ENCODE measurements at places on chromosomes 4 and X. TPM values are rescaled to one million over a fixed set of nuclear protein-coding genes. Genes with fewer than 3 reads are reported as not detected.

PGRMC1 gene
- total RNA-seq = 86.4 TPM

XPNPEP2 gene
- total RNA-seq = not detected

WDFY3 gene
- total RNA-seq = 72.4 TPM

MID1 gene
- 12.9 TPM for total RNA-seq

PPP2R3B gene
- total RNA-seq = 15.7 TPM

MAGEA12 gene
- not detected for total RNA-seq

MAP7D2 gene
- 0.36 TPM for total RNA-seq

CTAG1B gene
- total RNA-seq = not detected

MND1 gene
- total RNA-seq = 2.4 TPM

NXF2 gene
- not detected for total RNA-seq

NPNT gene
- total RNA-seq = under 0.01 TPM

ZXDB gene
- total RNA-seq = 7.8 TPM

LUZP4 gene
- not detected for total RNA-seq

AFM gene
- not detected for total RNA-seq

ARX gene
- total RNA-seq = not detected

SUPT20HL2 gene
- total RNA-seq = not detected

NAP1L5 gene
- 4.1 TPM for total RNA-seq

DRD5 gene
- total RNA-seq = not detected

MMAA gene
- total RNA-seq = 2.9 TPM

GPRASP1 gene
- total RNA-seq = 2.2 TPM

YIPF7 gene
- not detected for total RNA-seq

RHOXF1 gene
- not detected for total RNA-seq

RAB9B gene
- 0.28 TPM for total RNA-seq

YY2 gene
- 1.1 TPM for total RNA-seq

CXCL11 gene
- total RNA-seq = 0.66 TPM

CCDC158 gene
- not detected for total RNA-seq

MTMR1 gene
- total RNA-seq = 14.1 TPM

ZNF185 gene
- total RNA-seq = 27.8 TPM

SMR3B gene
- total RNA-seq = not detected

DGAT2L6 gene
- not detected for total RNA-seq

PABPC1L2A gene
- total RNA-seq = not detected

PNPLA4 gene
- 10.4 TPM for total RNA-seq

PNCK gene
- 0.09 TPM for total RNA-seq

TMPRSS11D gene
- not detected for total RNA-seq

FAM114A1 gene
- 167 TPM for total RNA-seq

AR gene
- 0.75 TPM for total RNA-seq

Data from endothelial cell of coronary artery (primary cell).